GF-D8 (cell line): ENCODE measurements at places on chromosomes 11 and 22.

GRCh38 chr11:45936511-45937054 lies 14.1 kb downstream of the LARGE2 start:
- DNase-seq, result no peak

DNA sequence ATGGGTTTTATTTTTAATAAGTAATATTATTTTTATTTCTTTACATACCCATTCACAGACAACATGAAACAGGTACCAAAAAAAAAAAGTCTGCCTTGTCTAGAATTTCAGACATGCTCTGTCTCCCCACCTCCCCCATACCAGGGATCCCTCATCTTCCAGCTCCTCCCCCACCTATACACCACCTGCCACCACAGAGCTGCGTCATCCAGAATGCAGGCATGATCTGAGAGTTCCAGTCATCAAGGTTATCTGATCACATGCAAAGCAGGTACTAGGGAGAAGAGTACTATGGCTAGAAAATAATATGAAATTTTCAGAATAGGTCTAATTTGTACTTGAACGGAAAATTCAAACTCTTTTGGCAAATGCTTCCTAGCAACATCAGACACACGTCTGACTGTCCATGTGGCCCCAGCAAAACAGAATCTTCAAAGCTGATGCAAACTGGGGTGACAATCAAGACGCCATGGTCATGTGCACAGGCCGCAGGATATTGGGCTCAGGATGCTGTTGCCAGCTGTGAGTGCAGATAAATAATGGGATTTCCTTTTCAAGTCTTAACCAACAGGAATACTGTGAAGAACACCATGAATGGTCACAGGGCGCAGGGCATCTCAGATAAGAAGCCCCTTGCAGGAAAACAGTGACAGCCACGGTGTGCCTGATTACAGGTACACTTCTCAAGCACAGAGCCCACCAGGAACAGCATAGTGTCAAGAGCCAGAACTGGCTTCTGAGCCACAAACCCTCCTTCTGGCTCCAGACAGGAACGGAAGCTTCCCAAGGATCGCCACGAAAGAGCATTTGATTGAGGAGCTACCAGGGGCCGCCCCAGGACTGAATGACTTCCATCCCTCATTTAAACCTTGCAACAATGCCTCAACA lies 169.5 kb downstream of the EFCAB6 start:
- no peak for DNase-seq

- no peak for DNase-seq
These were observed 7.6 kb downstream of the BRSK2 start for GRCh38 chr11:1397146-1397861.

- DNase-seq, result no peak
These were observed at the start of gene C22orf15 for GRCh38 chr22:23762842-23763578. TSS of gene C22orf15 (plus strand) at chr22:23762990. CDS start at chr22:23763307, 317 bp downstream.

- no peak for DNase-seq
These were observed 618.0 kb downstream of the BRD1 start for GRCh38 chr22:49209452-49210195.

DNA sequence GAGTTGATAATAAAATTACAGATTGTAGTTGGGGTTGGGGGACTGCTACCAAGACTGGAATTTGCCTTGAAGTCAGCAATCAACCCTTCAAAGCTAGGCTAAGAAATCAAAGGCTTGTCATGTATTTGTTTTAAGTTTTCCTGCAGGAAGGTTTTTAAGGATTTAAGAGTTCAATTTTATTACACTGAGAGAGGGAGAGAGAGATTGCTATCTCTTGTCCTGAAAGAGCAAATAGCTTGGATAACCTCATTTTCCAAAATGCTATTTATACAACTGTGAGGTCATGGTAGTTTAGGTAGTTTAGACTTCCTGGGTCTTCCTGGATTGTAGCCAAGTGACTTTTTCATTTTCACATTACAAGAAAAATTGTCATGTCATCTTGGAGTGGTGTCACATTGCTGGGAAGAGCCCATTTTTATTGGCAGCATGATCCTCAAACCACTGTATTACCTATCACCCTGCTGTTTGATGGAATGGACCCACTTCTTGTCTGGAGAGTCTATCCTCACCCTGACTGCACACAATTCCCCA lies 10.1 kb upstream of the PRSS23 start:
- no peak for DNase-seq

DNA sequence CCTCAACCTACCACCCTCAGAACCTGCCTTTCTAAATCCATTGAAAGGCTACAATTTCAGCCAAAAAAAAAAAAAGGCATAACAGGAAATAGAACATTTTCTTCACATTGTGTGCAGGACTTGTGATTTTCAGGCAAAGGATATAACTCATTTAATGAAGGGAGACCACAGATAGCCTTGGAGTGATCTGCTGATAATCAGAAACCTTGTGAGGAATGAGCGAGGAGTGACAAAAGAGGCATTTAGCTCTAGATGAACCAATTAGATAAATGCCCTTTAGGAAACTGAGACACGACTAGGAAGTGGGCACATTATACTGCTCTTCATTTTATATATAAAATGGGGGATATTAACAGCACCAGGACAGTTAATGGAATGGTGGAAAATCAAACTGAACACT lies 216.5 kb upstream of the GRIA4 start:
- no peak for DNase-seq

- DNase-seq, result no peak
These were observed 1.4 kb downstream of the LIPT2 start for GRCh38 chr11:74492084-74492483.

DNA sequence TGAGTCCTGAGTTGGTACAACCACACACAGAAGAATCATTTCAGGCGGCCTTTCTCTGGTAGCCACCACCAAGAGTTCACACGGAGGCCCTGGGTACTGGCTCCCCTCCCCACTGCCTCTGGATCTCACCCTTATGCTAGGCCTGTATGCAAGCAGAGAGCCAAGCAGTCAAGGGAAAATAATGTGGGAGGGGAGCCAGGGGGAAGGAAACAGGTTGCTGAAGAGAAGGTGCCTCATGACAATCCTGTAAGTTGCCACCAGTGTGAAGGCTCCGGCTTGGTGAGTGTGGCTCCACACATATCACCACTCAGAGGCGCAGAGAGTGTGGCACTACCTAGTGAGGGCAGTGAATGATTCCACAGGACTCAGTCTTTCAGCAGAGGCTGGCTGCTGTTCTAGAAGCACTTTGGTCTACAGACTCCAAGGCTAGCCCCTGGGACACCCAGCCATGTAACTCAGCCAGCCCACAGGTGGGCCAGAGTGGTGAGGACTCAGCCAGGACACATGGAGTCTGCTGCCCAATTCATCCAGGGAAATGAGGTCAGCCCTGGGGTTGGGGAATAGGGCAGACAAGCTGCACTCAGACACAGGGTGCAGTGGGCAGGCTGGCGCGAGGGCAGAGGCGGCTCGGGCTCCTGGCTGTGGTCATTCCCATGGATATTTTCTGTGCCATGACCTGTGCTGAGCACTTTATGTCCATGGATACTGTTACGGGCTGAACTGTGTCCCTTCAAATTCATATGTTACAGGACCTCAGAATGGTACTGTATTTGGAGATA lies 49.0 kb upstream of the SERPIND1 start:
- DNase-seq, result no peak

DNA sequence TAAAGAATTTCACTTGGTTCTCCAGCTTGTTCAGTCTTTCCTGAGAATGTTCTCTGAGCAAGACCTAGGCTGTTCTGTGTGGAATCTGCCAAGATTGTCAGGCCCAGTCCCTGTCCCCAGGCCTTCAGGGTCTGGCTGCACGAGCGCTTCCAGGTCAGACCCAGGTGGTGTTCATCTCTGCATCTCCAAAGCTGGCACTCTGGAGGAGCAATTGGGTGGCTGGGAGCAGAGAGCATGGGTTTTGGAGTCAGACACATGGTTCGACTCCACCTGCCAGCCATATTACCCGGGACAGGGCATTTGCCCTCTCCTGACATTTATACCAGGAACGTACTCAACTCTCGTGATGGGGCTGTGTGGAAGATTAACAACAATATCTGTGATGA lies 8.8 kb downstream of the CD5 start:
- no peak for DNase-seq

GRCh38 chr11:47181271-47181670 lies 4.6 kb upstream of the ARFGAP2 start:
- DNase-seq, result no peak

DNA sequence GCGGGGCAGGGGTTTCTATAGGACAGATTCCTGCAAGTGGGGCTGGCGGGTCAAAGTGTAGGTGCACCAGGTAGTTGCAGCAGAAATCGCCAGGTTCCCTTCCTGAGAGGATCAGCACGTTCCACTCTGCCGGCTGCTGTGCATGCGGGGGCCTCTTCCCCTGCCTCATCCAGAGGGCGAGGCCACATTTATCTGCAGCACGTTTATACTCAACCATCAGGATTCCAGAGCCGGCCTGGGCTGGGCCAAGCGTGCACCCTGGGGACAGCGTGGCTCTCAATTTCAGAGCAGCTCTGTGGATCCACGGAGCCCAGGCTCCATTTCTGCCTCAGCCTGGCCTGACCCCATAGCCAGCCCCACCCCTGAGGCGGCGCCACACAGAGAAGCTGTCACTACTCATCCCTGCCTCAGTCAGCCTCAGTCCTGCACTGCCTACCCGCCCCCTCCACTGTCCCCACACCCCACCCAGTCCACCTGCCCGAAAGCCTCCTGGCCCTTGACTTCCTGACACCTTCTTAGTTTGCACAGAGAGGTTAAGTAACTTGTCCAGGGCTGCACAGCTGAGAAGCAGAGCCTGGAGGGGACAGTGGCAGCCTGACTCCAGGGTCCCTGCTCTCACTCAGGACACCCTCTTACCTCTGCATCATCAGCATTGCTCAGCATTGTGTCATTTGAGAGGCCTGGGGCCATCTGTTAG lies 45.9 kb upstream of the RTL6 start:
- no peak for DNase-seq

DNA sequence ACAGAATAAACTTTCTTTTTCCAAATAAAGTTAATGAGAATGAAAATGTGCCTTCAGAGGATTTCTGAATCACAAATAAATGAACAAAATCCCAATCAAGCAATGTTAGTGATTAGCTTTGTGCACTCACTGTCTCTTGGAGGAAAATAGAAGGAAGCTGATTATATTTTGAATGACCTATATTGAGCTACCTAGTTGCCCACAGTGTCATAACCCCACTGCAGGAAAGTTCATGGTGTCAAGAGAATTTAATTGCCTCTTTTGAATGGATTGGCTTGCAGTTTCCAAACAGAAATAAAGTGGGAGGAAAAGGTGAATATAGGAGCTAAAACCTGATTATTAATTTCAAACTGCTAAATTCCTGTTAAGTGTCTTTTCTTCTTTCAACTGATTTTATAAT lies 515.9 kb downstream of the JRKL start:
- DNase-seq, result no peak

DNA sequence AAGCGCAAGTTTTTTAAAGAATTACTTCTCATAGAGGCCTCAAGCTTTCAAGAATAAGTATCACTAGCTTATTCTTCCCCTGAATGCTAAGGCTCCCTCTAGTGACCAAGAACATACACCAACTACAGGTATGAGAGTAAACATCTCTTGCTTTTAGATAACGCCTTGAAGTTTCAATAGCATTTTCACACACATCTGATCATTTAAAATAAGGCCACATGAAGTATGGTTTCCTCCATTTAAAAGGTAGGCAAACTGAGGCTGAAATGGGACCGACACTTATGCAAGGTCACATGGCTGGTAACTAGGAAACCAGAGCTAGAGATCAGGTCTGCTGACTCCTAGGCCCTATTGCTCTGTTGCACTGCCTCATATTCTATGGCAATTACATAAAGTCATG lies 66.5 kb downstream of the CCDC34 start:
- no peak for DNase-seq

- no peak for DNase-seq
These were observed 104.6 kb upstream of the NCAM1 start for GRCh38 chr11:112856591-112856990.

GRCh38 chr11:47499161-47499560 lies 50.2 kb upstream of the RAPSN start:
- DNase-seq, result no peak

DNA sequence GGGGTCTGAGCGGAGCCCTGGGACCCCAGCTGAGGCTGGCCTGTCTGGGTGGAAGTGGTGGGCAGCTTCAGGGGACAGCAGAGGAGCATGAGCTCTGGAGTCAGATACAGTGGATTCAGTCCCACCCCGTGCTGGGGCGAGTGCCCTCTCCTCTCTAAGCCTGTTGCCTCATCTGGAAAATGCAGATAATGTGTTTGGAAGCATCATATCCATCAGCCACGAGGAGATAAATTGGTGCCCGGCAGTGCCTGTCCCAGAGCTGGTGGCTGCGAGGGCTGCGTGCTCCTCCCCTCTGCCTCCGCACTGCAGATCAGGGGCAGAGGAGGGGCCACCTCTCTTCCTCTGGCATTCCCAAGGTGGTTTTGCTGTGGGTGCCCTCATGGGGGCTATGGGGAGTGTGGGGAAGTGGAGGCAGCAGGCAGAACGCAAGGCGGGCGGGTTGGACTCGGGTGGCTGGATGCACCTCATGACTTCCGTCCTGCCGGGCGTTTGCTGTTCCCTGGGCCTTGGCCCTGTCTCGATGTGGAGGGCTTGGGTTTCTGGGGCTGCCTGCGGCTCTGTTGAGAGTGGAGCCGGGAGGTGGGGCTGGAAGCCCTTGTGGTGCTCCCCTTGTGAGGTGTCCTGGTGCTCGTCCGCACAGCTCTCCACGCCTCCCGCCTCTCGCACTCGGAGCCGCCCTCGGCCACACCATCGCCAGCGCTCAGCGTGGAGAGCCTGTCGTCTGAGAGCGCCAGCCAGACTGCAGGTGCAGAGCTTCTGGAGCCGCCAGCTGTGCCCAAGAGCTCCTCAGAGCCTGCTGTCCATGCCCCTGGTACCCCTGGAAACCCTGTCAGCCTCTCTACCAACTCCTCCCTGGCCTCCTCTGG lies 20.9 kb downstream of the MICALL1 start:
- no peak for DNase-seq

DNA sequence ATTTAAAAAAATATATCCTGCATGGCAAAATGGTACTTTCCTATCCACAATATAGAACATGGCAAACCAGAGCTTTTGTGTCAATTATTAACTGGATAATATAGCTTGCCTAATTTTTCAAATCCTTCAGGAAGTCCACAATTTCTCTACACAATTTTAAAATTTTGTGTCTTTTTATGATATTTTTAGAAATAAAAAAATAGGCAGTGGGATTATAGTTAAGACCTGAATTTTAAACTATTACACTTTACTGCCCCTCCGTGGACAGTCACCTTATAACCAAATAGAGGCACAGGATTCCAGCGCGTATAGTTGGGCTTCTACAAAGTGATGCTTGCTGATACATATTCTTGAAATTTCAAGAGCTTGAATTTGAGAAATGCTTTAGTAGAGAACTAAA lies 2.1 kb upstream of the DMC1 start:
- DNase-seq, result no peak

- no peak for DNase-seq
These were observed 6.5 kb downstream of the IGLL5 start for GRCh38 chr22:22893891-22894739.

GRCh38 chr11:74462009-74462408 lies 5.3 kb downstream of the KCNE3 start:
- peak; percentile 80 for DNase-seq

- no peak for DNase-seq
These were observed 222.1 kb downstream of the LRRC4C start for GRCh38 chr11:41237382-41237781.
